ENCODE measurements at places on chromosomes 5 and 9. TPM values are rescaled to one million over a fixed set of nuclear protein-coding genes. Genes with fewer than 3 reads are reported as not detected.

Gene MORN5
- total RNA-seq: not detected

Gene RPS14
- total RNA-seq: 3,512 TPM

Gene ADGRD2
- total RNA-seq: not detected

Gene SLC34A3
- total RNA-seq: under 0.01 TPM

Gene LPCAT1
- total RNA-seq: 61.4 TPM

Gene AGXT2
- total RNA-seq: 0.17 TPM

Gene DELE1
- 54.3 TPM for total RNA-seq

Gene FBP1
- total RNA-seq: not detected

Gene SPATA24
- total RNA-seq: 10.9 TPM

Gene ENTREP1
- total RNA-seq: under 0.01 TPM

Gene MAMDC4
- total RNA-seq: 1.3 TPM

Gene LCN9
- not detected for total RNA-seq

Gene FNIP1
- 88.3 TPM for total RNA-seq

Gene FAM163B
- not detected for total RNA-seq

Gene CMYA5
- total RNA-seq: 11.2 TPM

Gene PELO
- 21.1 TPM for total RNA-seq

Gene PHYHD1
- total RNA-seq: 18.7 TPM

Gene ZDHHC11B
- 0.29 TPM for total RNA-seq

Gene SOX30
- under 0.01 TPM for total RNA-seq

Gene FAM151B
- 5.0 TPM for total RNA-seq

Gene TMEFF1
- 5.1 TPM for total RNA-seq

Gene TXNDC15
- total RNA-seq: 130 TPM

Gene FNBP1
- total RNA-seq: 30.5 TPM

Gene NIPAL4
- not detected for total RNA-seq

Gene KLHL9
- 48.1 TPM for total RNA-seq

Gene SPINK13
- not detected for total RNA-seq

Gene SPINK4
- total RNA-seq: not detected

Gene FOXI1
- not detected for total RNA-seq

Gene SPINK14
- not detected for total RNA-seq

Gene PCDHB15
- under 0.01 TPM for total RNA-seq

Gene ACTBL2
- not detected for total RNA-seq

Gene HMHB1
- total RNA-seq: not detected

Gene PCDHGA1
- total RNA-seq: 2.3 TPM
